GM06990 (cell line): ENCODE measurements at places on chromosomes 13 and 19.

DNA sequence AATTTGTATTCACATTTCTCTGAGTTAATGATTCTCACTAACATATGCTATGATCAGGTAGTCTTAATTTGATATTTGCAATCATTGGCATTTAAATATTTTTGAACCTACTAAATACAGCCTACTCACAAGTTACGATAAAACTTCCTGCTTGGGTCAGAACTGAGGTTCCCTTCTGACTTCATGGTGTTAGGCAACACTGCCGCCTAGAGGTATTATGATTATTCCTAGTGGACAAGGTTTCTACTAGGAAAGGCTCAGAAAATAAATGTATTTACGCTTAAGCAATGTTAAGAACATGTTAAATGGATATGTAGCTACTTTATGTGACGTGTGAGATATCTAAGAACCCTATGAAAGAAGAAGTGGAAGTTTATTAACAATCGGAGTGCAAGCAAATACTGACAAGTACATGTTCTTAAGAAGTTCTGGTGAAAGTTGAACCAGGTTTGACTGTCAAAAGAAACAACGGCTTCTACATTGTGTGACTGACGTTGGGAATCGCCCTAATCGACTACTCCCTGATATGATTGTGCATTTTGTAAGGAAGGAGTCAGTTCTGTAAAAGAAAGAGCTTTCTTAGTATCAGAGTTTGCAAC lies 1395.8 kb downstream of the SLITRK5 start:
- DNase-seq, result no peak

GRCh38 chr13:114045113-114045735 lies 71.3 kb upstream of the C13orf46 start:
- no peak for DNase-seq

DNA sequence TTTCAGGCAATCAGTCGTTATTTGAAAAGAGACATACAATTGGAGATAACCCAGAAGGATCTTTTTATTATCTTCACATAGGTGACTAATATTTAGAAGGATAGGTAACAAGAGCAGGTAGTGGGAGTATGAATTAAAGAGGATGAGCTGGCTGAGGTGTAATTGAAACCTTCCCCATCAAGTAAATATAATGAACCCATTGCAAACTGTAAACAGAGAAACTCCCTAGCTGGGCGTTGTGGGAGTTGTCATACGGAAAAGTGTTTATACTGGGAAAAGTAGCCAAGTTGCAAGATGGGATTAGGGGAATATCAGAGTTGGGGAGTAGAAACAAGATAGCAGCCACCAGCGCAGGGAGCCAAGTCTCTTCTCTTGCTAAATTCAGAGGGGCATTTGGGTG lies 448.4 kb downstream of the COG6 start:
- DNase-seq, result no peak

- no peak for DNase-seq
These were observed 117.6 kb downstream of the MIPEP start for GRCh38 chr13:23771552-23771951.

- no peak for DNase-seq
These were observed 1.0 kb downstream of the RASL11A start for GRCh38 chr13:27271570-27272096.

DNA sequence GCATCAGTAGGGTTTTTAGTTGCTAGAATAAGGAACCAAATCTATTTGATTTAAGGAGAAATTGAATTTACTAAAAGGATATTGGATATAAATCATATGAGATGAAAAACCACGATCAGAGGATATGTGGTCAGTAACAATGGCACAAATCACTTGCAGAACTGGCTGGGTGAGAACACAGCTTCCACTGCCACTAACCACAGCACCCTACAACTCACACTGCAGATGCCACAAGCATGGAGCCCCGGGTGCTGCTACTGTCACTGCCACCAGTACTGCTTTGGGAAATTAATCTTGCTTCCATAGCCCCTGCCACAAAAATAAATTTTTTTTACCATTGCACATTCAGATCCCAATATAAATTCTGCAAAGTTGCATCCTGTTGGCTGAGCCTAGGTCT lies 40.6 kb upstream of the KLF12 start:
- no peak for DNase-seq

DNA sequence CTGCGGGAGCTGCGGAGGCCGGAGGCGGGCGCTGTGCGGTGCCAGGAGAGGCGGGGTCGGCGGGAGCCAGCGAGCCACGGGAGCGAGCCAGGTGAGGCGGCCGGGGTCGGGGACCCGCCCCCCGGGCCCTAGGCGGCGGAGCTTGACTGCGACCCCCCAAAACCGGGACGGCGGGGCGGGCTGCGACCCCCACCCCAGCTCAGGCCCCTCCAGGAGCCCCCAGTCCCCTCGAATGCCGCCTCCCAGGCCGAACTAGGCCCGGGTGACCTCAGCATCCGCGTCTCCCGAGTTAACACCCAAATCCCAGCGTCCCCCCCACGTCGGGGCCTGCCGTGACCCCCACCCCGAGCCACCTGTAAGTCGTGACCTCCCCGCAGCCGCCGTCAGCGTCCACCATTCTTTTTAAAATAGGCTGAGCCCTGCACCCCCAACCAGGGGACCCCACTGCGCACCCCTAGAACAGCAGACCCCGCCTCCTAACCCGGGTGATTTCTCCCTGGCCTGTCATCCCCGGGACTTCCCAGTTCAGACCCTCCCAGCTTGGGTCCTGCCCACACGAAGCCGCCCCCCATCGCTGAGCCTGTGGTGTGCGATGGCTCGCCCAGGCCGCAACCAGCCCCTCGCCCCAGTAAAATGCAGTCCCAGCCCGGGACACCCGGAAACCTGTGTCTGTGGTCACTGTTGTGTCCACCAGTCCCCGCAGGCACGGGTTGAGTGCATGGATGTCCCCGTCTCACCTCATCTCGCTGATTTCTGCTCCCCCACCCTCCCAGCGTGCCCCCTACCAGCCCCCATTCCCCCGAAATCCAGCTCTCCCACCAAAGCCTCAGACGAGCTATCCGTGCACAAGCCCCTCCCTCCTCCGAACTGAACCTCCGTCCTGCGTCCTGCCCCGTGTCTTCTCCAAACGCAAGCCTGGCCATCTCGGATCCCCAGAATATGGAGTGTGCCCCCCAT lies 551 bp downstream of the FZR1 start:
- no peak for DNase-seq

DNA sequence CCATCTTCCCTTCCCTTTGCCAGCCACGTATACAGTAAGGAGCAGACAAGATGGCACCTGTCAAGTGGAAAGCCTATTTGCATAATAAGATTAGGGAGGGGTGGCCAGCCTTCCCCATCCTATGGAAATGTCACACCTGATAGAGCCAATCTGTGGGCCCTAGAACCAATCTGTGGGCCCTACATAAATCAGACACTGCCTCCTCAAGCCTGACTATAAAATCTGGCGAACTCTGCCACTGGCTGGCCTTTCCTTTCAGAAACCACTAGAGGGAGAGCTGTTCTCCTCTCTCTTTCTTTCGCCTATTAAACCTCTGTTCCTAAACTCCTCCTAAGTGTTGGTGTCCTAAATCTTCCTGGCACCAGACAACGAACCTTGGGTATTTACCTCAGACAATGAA lies 231.5 kb upstream of the KLHL1 start:
- no peak for DNase-seq
